ENCODE measurements at places on chromosomes 2 and 18.

- no peak for DNase-seq
These were observed 56.3 kb upstream of the SPOPL start for GRCh38 chr2:138445227-138445626.

- no peak for DNase-seq
These were observed 216.6 kb downstream of the ZBTB7C start for GRCh38 chr18:48192542-48192941.

DNA sequence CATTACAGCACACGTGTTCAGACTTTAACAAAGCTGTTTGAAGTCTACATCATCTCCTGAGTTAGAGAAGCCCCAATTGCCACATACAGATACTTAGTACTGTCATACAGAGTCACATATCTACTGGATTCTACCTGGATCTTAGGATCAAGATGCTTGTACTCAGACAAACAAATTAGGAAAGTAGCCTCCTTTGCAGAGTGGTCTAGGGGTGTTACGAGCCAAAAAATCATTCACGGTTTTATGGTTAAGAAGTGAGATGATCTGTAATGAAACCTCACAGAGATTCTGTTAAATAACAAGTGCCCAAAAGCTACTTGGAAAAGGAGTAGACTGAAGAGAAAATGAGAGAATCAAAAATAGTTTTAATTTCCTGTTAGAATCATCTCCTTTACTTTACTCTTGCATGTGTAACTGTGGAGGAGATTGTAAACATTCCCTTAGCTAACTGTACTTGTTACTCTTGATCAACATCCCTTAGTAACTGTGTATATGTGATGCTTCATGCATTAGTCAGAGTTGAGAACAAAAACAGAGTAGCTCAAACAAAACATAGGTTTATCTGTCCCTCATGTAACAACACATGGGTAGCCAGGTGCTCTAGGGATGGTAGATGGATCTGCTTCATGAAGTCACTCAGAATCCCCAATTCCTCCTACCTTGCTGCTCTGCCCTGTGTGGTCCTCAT, 16.4 kb upstream of the IL1RL1 start:
- no peak for DNase-seq

- DNase-seq: no peak
These were observed 40.0 kb downstream of the MOGAT1 start for GRCh38 chr2:222711315-222711940.

DNA sequence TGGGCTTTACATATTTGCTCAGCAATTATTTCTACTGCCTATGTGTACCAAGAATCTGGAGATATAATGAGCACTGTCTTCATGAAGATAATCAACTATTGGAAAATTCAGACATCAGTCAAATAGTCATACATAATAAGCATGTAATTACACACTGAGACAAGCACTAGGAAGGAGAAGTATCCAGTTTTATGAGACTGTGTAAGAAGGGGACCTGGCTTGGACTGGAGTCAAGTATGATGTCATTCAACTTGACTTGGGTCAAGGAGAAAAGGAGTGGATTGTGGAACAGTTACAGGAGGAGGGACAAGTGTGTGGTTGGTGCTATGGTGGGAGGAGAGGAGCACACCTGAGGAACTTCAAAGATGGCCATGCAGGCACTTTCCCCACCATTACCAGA, 419.8 kb upstream of the TRIB2 start:
- DNase-seq: no peak

DNA sequence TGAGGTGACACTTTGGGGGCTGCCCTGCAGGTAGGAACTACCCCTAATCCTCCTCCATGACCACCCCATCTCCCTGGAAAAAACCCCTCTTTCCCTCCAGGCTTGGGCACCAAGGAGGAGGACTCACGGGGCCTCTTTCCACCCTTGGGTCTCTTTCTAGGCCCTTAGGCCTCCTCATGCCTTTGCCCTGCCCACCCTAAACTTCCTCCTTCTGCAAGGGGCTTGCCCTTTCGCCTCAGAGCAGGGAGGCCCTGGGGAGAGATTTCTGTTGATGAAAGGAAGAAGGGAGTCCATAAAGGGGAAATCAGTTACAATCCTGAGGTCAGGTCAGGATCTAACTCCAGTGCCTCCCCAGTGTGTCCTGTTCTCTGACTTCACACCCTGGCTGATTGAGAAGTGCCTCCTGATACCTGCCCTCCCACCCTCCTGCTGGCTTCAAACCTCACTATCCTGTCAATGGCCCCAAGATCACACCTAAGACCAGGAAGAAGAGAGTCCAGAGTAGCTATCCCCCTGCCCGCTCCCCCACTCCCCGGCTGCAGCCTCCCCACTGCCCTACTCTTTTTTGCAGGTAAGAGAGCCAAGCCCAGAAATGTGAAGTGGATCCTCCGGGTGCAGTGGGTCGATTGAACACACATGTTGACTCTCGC, 16.7 kb upstream of the TNS1 start:
- no peak for DNase-seq

DNA sequence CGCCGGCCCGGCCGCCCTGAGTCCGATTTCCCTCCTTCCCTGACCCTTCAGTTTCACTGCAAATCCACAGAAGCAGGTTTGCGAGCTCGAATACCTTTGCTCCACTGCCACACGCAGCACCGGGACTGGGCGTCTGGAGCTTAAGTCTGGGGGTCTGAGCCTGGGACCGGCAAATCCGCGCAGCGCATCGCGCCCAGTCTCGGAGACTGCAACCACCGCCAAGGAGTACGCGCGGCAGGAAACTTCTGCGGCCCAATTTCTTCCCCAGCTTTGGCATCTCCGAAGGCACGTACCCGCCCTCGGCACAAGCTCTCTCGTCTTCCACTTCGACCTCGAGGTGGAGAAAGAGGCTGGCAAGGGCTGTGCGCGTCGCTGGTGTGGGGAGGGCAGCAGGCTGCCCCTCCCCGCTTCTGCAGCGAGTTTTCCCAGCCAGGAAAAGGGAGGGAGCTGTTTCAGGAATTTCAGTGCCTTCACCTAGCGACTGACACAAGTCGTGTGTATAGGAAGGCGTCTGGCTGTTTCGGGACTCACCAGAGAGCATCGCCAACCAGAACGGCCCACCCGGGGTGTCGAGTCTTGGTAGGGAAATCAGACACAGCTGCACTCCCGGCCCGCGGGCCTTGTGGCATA, 4.6 kb downstream of the SIX2 start:
- no peak for DNase-seq

DNA sequence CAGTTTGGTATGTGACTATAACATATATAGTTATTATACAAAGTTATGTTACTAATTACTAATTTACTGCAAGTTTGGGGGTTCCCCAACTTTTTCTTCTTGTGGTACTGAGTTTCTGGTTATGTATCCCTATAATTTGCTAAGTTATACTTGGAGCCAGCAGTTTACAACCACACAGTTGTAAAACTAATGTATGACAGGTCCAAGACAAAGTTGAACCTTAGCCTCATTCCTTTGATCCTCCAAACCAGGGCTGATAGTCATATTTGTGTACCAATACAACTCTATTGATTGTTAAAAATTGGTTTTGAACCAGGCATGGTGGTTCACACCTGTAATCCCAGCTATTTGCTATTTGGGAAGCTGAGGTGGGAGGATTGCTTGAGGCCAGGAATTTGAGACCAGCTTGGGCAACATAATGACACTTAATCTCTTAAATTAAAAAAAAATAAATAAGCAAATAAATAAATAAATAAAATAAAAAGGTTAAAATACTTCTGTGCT, 24.3 kb downstream of the RELCH start:
- DNase-seq: no peak

GRCh38 chr2:112239862-112240261, 15.0 kb downstream of the ZC3H8 start:
- DNase-seq: no peak

GRCh38 chr2:240200230-240201051, 60.0 kb upstream of the OTOS start:
- no peak for DNase-seq

DNA sequence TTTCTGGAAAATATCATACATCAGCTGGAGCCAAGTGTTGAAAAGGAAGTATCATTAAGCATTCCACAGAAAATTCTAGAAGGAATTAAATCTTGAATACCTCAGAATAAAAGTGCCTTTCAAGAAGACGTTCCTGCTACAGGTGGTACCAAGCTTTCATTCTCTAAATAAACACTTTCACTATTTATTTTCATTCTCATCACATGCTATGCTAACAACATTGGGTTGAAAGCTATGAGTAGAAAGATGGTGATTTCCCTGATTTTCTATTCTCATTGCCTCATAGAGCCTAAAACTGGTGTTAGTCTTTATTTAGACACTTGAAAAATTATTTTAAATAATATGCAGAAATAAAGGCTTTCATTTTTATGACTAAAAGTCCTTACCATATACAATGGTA, 324.7 kb downstream of the LRP1B start:
- DNase-seq: no peak

DNA sequence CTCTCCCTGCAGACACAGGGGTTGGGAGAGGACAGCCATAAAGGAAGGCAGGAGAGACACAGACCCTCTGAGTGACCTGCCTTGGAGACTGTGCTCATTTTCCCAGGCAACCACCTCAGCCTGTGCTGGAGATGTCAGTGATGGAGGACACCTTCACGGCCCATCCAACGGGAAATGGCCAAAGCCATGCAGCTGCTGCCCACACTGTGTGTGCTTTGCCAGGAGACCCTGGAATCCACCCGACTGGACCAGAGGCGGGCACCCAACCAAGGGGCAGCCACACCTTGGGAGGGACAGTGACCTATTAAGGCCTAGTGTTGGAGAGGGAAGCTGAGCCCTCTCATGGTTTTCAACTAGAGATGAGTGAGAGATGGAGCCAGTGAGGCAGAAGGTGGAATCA, 192.5 kb downstream of the SMAD2 start:
- DNase-seq: no peak

DNA sequence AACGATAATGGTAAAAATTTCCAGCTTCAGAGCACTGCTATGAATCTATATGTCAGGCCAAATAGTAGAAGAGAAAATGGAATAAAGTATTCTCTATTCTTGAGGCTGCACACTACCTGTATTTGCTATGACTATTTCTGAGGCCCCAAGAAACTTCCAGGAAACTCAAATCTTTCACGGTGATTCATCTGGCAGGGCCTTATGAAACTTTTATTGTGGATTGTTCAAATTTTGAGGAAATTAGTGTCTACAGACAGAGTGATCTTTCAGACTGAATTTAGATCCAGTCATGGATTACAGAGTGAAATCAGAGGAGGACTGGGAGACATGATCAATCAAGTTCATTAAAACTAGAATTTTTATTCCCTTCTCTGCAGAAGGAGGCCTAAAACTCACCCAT, 4.1 kb upstream of the VSNL1 start:
- DNase-seq: no peak

GRCh38 chr18:49628119-49628518, 66.3 kb downstream of the LIPG start:
- no peak for DNase-seq

DNA sequence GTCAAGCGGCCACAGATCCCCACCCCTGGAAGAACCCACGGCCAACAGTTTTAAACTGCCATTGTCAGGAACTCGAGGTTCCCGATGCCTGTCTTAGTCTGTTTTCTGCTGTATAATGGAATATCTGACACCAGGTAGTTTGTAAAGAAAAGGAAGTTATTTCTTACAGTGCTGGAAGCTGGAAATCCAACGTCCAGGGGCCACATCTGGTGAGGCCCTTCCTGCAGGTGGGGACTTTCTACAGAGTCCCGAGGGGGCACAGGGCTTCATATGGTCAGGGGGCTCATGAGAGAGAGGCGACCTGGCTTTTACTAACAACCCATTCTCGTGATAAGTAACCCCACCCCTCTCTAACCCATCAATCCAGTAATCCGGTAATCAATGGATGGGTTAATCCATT, 501.6 kb upstream of the MYT1L start:
- no peak for DNase-seq

DNA sequence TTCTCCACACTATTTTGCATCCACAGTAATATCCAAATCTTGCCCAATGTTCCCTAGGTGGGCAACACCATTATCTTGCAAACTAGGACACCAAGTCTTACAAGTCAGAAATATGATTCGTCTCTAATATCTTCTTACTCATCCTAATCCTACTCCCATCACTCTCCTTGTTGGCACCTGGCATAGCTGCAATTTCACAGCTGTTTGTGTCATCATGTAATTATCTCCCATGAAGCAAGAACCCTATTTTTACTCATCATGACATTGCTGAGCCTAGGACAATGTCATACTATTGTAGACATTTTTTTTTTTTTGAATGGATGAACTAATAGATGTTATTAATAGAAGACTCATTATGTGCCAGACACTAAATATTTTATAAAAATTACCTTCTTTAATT, 91.3 kb upstream of the CCDC141 start:
- DNase-seq: no peak

- DNase-seq: no peak
These were observed 155.9 kb downstream of the WDPCP start for GRCh38 chr2:63432373-63432772.

DNA sequence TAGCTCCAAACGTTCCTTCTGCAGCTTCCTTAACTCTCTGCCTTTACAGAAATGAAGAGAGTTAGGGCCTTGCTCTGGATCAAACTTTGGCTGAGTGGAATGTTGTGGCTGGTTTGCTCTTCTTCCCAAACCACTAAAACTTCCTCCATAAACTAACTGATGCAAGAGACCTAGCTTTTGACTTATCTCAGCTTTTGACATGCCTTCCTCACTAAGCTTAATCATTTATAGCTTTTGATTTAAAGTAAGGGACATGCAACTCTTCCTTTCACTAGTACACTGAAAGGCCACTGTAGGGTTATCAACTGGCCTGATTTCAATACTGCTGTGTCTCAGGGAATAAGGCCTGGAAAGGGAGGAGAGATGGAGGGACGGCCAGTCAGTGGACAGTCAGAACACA, 8.3 kb downstream of the PXDN start:
- no peak for DNase-seq

- peak; percentile 38 for DNase-seq
These were observed 20.9 kb downstream of the BCL2 start for GRCh38 chr18:63298400-63299365.

- no peak for DNase-seq
These were observed 17.0 kb upstream of the FRZB start for GRCh38 chr2:182883451-182883850.

DNA sequence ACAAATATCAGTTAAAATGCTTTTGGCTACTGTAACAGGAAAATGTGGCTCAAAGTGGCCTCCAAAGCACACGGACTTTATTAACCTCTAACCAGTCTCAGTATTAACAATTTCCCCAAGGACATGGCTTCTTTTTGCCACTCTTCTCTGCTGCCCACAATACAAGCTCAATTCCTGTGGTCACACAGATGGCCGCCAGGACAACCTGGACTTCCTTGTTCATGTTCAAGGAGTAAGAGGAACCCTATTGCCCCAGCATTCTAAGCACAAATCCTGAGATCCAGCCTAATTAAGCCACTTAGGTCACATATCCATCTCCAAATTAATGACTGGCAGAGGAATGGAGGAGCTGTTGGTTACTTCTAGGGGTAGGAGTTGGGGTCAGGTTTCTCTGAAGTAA, 38.2 kb downstream of the AOX1 start:
- no peak for DNase-seq

DNA sequence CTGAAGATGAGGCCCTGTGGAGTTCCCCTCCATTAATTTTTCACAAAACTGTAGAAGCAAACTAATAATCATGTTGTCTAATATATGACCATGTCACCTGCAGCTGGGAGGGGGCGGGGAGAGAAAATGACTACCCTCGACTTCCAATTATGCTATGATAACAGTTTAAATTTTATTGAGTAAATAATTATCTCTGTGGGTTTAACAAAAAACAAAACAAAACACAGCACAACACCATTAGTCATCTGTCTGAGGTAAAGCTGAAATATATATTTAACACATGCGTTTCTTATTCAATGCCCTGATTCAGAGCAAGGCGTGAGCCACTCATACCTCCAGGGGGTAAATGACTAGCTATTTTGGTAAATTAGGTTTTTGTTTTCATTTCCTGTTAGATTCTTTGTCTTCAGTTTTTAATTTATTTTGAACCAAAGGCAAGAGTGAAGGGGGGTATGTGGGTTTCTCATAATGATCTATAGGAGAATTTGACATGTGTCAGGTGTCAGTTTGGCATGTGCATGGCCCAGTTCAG, 77.4 kb upstream of the ZCCHC2 start:
- DNase-seq: no peak

Measured in activated effector memory CD4-positive, alpha-beta T cell treated with Interleukin-2 at 50 U/mL for 16 hours (primary cell).